ENCODE measurements at places on chromosomes 11 and 22.

DNA sequence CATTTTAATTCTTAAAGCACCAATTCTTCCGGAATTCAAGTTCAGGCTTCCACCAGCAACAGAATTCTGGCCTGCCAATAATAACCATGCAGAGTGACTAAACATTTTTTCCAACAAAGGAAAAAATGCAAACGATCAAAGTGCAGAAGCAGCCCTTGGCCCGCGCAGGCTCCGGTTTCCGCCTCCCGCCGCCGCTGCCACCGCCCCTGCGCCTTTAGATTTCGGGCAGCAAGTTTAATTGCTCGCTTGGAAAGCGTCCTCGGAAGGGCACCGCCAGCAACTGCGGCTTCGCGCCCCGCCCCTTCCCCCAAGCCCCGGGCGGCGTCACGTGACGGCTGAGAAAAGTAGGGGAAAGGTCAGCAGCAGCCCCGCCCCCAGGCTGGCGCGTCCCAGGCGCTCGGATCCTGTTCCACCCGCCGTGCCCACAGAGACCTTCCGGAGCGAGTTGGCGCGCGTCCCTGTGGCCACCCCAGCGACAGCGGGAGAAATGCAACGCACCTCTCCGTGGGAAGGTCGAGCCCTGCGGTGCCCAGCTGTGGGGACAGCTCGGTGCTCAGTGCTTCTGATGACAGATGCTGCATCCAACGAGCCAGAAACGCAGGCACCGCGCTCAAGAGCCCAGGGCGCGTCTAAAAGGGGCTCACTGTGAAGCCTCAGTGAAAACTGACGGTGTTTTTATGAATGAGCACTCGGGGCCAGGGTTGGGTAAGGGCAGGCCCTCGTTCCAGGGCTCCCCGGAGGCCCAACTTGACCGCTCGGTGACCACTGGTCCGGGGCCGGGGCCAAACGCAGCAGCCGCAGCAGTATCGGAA lies 2.5 kb downstream of the CPT1A start:
- peak; percentile 90 for DNase-seq

GRCh38 chr11:92050305-92050704 lies 174.3 kb upstream of the FAT3 start:
- DNase-seq, result no peak

DNA sequence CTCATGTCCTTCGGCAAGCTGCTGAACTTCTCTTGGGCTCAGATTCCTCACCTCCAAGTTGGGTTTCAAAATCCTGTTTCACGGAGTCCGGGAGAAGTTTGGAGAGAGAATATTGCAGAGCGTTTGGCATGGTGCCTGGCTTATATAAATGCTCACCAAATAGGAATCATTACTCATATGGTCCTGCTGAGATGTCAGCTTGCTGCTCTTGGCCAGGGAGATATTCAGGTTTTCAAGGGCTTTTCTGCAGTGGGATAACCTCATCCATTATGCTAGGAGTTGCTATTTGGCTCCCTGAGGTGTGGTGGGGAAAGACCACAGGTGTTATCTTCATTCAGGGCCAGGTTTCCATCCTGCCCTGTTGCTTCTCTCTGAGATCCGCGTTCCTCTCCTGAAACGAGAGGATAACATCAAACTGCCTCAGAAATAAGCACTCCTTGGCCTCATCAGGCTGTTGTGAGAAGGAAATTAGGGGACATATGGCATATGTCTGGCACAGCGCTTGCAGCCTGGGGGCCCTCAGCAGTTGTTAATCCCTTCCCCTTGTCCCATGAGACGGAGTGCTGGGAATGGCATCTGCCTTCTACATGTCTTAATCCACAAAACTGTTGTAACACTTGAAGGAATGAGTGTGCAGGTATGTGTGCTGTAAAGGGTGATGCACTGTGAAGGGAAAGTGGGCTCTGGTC lies 29.9 kb upstream of the ACER3 start:
- no peak for DNase-seq

DNA sequence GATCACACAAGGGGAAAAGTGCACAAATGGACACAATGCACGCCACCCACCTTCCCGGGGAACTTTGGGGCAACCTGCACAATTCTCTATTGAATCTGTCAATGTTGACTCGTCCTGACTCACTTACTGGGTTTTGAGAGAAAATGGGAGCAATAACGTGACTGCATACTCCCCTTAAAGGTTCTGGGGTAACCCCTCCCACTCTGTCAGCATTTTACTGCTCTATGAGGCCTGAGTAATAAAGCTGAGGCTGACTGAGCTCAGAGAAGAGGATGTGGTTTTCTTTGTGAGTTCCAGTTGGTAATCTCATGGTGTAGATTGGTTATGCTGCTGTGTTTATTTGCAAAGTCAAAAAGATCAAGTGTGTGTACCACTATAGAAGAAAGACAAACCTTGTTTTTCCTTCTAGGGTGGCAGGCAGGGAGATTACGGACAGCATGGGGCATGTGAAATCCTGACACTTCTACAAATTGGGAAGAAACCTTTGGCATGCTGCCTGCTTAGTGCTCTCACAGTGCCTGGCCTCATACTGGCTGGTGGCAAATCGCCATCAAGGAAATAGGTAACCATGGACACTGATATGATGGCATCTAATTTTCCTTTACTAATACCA lies 16.1 kb upstream of the APOA1 start:
- DNase-seq, result peak; percentile 13

- no peak for DNase-seq
These were observed 33.8 kb downstream of the SYT13 start for GRCh38 chr11:45252134-45252856.

DNA sequence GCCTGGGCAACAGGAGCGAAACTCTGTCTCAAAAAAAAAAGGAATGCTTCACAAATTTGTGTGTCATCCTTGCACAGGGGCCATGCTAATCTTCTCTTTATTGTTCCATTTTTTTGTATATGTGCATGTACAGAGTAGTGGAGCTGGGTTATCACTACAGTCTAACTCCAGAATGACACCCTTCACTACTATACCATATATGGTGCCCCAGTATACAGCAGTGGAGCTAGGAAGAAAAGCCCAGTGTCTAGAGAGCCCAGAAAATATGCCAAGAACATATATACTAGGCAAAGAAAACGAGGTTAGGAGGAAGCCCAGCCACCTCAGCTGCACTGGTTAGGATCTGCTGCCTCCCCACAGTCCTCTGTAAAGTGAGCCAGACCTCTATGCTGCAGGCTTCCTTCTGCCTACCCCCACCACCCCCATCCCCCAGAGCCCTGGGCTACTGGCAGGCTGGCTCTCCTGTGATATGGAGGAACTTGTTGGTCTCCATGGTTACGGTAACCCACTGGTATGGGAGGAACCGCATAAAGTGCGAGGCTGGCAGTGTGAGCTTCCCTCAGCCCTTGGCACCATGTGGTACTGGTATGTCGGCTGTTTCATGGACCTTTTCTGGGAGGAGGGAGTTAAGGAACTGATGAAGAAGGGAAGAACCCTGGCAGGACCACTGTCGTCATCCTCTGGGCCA lies 34.3 kb downstream of the RCOR2 start:
- DNase-seq, result no peak

GRCh38 chr11:60498399-60498798 lies 5.8 kb downstream of the MS4A12 start:
- no peak for DNase-seq

DNA sequence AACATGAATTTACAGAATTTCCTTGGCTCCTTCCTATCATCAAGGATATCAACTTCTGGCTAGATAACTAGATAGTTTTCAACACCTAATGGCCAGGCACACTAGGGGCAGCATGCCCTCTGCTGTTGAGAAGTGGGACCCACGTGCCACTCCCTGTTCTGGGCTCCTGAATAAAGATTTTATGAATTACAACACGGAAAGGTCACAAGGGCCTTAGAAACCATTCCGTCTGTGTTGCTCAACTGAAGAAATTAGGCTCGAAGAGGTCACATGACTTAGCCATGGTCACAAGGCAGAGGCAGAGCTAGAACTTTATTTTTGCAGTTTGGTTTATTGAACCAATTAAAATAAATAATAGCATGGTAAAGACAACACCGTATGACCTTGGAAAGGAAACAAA lies 36.0 kb downstream of the PRCP start:
- no peak for DNase-seq

- DNase-seq, result no peak
These were observed 7.2 kb upstream of the EHD1 start for GRCh38 chr11:64885367-64886286.

- no peak for DNase-seq
These were observed 7.5 kb downstream of the SERPING1 start for GRCh38 chr11:57605028-57605420.

DNA sequence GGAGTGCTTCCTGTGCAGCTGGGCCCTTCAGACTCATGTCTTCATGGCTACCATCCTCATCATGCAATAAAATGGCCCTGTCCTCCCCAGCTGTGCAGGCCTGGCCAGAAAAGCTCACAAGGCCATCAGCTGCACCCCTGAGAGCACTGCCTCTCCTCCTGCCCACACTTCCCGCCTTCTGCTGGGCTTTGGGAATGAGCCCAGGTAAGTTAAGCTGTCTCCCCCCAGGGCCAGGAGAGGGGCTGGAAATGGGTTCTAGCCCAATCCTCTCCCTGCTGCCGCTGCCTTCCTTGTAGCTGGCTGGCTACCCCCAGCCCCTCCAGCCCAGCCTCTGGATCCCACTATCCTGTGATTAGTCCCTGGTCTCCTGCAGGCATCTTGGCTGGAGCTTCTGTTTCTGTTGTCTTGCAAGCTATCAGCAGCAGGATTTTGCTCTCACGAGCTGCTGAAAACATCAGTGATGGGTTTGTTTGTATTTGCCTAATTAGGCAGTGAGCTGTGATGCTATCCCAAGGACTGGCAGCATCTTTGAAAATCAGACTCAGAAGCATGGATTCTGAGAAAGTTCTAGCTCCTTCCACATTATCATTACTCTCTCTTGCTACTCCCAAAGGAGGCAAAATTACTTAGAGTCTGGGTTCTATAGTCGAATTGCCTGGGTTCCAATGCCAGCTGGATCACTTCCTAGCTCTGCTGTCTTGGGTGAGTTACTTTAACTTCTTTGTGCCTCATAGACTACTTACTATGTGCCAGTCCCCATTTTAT lies 168.1 kb downstream of the ST3GAL4 start:
- DNase-seq, result no peak

- DNase-seq, result no peak
These were observed 39.8 kb upstream of the MTNR1B start for GRCh38 chr11:92929653-92930052.

DNA sequence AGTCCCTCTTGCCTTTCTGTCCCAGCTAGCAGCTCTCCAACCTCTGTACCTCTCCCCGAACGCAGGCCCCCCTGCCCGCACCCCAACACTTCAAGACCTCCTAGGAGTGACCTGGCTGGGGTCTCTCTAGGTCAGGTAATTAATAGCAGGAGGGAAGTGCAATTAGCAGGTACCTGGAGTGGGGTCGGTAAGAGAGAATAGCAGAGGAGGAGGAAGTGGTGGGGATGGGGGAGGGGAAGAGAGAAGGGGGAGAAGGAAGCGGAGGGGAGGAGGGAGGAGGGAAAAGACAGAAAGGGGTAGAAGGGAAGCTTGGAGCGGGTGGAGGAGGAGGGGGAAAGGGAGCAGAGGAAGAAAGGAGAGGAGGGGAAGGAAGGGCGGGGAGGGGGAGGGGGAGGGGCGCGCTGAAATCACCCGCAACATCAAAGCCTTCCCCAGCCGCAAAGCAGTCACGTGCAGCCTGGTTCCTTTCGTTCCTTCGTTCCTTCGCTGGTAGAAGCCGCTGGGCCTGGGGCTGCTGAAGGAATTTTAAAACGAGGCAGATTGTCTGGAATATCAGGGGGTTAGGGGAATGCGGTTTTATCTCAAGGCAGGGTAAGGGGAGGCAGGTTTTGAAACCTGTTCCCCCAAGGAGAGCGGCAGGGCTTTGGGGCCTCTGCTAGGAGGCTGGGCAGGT lies 29.3 kb upstream of the TCF20 start:
- no peak for DNase-seq

DNA sequence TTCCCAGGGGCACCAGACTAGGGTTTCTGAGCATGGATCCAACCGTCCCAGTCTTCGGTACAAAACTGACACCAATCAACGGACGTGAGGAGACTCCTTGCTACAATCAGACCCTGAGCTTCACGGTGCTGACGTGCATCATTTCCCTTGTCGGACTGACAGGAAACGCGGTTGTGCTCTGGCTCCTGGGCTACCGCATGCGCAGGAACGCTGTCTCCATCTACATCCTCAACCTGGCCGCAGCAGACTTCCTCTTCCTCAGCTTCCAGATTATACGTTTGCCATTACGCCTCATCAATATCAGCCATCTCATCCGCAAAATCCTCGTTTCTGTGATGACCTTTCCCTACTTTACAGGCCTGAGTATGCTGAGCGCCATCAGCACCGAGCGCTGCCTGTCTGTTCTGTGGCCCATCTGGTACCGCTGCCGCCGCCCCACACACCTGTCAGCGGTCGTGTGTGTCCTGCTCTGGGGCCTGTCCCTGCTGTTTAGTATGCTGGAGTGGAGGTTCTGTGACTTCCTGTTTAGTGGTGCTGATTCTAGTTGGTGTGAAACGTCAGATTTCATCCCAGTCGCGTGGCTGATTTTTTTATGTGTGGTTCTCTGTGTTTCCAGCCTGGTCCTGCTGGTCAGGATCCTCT lies 709 bp downstream of the MRGPRX4 start:
- no peak for DNase-seq

DNA sequence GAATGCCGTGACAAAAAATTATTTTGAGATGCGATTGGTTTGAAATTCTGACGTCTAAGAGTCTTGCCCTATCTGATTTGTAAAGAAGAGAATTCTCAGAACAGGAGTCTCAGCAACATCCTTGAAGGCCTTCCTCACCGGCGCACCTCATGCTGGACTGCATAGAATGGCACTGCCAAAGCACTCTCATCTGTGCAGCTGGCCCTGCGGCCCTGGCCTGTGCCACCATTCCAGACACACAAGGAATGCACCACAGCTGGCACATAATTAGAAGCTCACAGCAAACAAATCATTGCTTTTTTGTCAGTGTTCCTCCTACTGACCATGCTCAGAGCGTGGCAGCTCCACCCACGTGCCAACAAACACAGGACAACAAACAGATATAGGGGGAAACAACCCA lies 166.0 kb downstream of the KIRREL3 start:
- DNase-seq, result no peak

GRCh38 chr11:64741375-64742086 lies 2.4 kb downstream of the RASGRP2 start:
- DNase-seq, result no peak

- no peak for DNase-seq
These were observed 97.1 kb downstream of the ME3 start for GRCh38 chr11:86575208-86575855.

Data from stimulated activated CD8-positive, alpha-beta memory T cell treated with anti-CD3 and anti-CD28 coated beads, Interleukin-7, amount 100 ng/mL, for 48 hours (primary cell).